ENCODE measurements at places on chromosomes 1 and 21. TPM values are rescaled to one million over a fixed set of nuclear protein-coding genes. Genes with fewer than 3 reads are reported as not detected.
A peak's percentile ranks its signal among the peaks of the same experiment; 100 is the strongest.

DNA sequence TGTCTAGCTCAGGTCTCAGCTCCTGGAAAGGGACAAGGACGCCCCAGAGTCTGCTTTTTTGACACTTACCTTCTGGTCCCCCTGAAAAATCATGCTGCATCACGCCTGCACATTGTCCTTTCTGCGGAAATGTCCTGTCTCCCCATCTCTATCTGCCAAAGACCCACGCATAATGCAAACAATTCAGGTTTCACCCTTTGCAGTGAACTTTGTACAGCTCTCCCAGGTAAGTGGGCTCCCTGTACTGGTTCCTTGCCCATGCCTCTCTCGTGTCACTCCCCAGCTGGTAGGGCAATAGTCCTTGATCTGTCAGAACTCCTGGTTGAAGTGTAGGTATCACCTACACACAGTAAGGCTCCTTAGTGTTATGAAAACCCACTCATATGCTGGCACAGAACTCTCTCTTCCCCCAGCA, 102.9 kb upstream of the IRF2BP2 start:
- no peak for DNase-seq

DNA sequence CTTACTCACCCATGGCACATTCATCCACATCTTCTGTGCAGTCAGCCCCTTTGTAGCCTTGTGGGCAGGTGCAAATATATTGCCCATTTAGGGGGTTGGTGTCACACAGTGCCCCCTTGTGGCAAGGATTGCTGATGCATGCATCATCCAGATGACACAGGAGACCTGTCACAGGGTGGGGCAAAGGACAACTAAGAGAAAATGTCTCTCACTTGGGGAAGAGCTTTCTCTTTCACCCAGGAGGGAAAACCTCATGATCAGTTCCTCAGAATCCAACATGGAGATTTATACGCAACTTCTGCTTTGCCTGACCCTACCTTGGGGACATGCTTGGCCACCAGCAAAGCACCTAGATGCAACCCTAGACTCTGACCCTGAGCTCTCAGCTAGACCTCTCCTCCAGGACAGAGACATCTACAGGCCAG, 71.8 kb upstream of the ADAM30 start:
- peak; percentile 77 for DNase-seq

GRCh38 chr1:59879574-59879973, 47.0 kb downstream of the CYP2J2 start:
- peak; percentile 89 for DNase-seq

- no peak for DNase-seq
These were observed 94.6 kb upstream of the SLC44A3 start for GRCh38 chr1:94725566-94725965.

DNA sequence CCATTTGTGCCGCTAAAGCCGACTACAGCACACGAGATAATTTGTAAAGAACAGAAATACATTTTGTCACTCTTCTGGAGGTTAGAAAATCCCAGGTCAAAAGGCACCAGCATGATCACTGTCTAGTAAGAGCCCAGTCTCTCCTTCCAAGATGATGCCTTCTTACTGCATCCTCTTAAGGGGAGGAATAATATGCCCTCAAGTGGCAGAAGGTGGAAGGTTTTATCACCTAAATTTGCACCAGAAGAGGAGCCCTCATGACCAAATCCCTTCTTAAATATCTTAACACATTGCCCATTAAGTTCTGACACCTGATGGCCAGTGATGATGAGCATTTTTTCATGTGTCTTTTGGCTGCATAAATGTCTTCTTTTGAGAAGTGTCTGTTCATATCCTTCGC, 326.7 kb upstream of the RGS18 start:
- DNase-seq: peak; percentile 59

- DNase-seq: peak; percentile 90
These were observed 5.0 kb downstream of the HAPLN2 start for GRCh38 chr1:156623946-156624813.

GRCh38 chr1:166272155-166272554, 105.4 kb upstream of the FAM78B start:
- DNase-seq: no peak

DNA sequence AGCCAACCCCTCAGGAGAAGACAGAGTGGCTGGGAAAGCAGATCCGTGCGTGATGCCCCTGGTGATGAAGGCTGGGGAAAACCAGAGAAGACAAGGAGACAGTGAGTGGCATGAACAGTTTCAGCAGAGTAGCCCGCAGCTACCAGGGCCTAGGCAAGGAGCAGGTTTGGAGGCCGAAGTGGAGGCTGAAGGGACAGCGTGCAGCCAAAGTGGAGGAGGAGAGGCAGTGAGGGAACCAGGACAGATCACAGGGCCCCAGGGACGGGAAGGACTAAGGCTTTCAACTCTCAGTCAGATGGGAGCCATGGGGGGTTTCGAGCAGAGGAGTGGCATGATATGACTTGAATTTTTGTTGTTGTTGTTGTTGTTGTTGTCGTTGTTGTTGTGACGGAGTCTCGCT, 59.9 kb upstream of the SELENON start:
- DNase-seq: no peak

Gene SPRR4
- not detected for total RNA-seq

Gene DENND2D
- total RNA-seq: 3.0 TPM

Gene CHI3L2
- total RNA-seq: not detected
